Kidney epithelial cell (primary cell): ENCODE measurements at places on chromosomes 1 and 21. TPM values are rescaled to one million over a fixed set of nuclear protein-coding genes. Genes with fewer than 3 reads are reported as not detected.

- DNase-seq, result no peak
These were observed 298.8 kb upstream of the LYPLAL1 start for GRCh38 chr1:218874801-218875400.

GRCh38 chr1:160720356-160721085 lies 8.9 kb upstream of the CD48 start:
- peak; percentile 16 for DNase-seq

GRCh38 chr1:26318338-26319064 lies 743 bp downstream of the CD52 start:
- no peak for DNase-seq

- no peak for DNase-seq
These were observed at the start of gene NKAIN1 for GRCh38 chr1:31239653-31240241. Gene NKAIN1, minus strand, starts transcription at chr1:31239887. Its CDS starts 340 bp downstream, at chr1:31239547.

- DNase-seq, result no peak
These were observed 461.0 kb upstream of the NFIA start for GRCh38 chr1:60621368-60621851.

DNA sequence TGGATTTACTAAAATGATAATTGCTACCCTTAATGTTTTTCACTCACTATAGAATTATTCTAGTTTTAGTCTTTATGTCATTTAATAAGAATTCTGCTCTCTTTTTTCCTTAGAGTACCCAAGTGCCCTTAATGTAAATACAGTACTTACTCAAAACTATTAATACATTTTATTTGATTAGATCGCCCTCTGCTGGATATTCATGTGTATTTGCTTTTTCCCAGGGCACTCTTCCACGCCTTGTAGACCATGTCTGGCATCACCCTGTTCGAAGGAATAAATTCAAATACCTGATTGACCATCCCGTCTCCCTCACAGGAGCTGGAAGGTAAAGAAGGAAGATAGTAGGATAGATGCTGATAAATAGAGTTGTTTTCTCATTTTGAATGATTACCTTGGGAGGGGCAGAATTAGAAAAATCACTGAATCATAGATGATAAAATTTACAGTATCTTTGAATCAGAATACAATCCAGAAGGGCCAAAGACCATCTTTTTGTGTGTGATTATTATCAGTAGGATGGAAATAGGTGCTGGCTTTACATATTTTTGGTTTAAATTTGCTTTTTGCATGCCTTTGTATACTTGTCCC lies 4.1 kb downstream of the AXDND1 start:
- DNase-seq, result no peak

DNA sequence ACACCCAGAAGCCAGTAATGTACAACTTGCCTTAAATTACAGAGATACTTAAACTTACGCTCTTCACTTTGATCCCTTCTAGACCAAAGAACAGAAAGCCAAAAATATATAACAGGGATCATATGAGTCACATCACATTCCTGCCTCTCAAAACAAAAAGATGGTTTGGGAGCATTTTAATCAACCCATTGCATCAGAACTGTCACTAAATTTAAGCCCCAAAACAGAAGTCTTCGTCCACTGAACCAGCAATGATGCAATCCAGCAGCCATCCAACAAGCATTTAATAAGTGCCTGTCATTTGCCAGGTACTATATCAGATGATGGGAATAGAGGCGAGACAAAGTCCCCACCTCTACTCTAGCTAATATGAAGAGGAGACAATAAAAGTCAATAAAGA lies 42.7 kb upstream of the GLIS1 start:
- no peak for DNase-seq

- no peak for DNase-seq
These were observed 45.1 kb downstream of the RRAGC start for GRCh38 chr1:38814444-38814983.

DNA sequence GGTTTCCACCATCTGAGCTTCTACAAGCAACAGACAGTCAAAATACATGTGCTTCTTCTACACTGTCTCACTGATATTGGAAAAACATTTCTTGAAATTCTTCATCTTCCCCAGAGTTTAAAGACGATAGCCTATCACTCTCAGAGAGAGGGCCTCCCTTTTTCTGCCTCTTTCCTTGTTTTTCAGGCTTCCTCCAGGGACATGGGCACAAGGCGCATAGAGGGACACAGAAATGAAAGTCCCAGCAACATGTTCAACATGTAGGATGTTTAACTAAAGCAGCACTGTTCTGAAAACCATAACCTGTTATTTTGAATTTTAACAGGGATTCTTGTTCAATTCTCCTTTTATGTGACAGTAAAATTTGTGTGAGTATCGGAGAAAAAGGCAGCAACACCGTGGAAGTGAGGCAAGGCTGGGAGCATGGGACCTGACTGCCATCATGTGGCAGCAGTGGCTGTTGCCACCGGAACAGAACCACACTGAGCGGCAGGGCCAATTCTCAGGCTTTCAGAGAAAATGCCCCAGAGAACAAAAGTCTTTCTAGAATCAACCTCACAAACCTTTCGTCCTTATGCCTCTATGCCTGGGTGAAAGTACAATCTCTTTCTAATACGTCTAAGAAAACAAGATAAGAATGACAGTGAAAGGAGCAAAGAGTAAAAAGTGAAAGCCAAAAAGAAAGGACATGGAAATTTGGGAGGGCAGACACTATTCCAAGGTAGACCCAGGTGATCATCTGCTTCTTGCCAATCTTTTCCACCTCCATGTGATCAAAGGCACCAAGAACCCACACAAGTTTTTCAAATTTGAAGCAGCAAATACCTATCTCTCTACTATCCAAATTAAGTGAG lies 54.5 kb downstream of the PCNX2 start:
- DNase-seq, result no peak

GRCh38 chr1:220294846-220295301 lies 22.6 kb upstream of the RAB3GAP2 start:
- DNase-seq, result no peak

GRCh38 chr1:32989160-32990050 lies 24.8 kb upstream of the RNF19B start:
- DNase-seq, result peak; percentile 87

GRCh38 chr1:75901371-75901770 lies 30.8 kb downstream of the ASB17 start:
- DNase-seq, result no peak

DNA sequence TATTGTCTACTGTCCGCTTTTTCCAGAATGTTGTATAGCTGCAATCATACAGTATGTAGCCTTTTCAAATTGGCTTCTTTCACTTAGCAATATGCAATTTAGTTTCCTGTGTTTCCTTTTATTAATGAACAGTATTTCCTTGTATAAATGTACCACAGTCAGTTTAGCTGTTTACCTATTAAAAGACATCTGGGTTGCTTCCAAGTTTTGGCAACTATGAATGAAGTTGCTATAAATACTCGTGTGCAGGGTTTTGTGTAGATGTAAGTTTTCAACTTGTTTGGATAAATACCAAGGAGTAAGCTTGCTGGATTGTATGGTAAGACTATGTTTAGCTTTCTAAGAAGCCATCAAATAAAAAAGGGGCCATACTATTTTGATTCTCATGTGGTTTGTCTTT lies 24.4 kb upstream of the KCNJ6 start:
- no peak for DNase-seq

GRCh38 chr1:169465281-169465680 lies 20.5 kb downstream of the SLC19A2 start:
- no peak for DNase-seq

GRCh38 chr1:21939650-21940374 lies 2.7 kb upstream of the HSPG2 start:
- peak; percentile 91 for DNase-seq

- DNase-seq, result no peak
These were observed 27.7 kb upstream of the RAP1A start for GRCh38 chr1:111591937-111592336.

Gene GPR25
- not detected in 2 replicates for total RNA-seq

Gene S100A16
- total RNA-seq, result 480 and 499 TPM in 2 replicates

Gene AGBL4
- total RNA-seq, result not detected in 2 replicates

Gene NBPF9
- 23.8 and 24.4 TPM in 2 replicates for total RNA-seq

Gene TRAF3IP3
- not detected in 2 replicates for total RNA-seq

Gene TENT5C
- 0.07 and 0.13 TPM in 2 replicates for total RNA-seq
